ENCODE measurements at places on chromosomes 2 and 18.

DNA sequence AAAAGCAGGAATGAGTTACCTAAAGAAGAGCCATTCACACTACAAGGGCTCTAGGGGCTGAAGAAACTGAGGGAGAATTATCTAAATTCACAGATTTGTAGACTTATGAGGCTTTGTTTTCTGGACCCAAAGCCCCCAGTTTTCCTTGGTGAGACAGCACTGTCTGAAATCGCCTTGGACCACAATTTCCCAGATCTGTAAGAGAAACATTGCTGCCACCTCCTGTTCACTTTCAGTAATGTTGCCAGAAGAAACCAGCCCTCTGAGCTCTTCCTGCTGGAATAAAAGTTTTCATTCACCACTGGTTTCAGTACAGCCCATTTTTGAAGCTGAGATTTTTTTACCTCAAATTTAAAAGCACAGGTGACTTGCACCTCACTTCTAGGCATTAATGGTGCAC is 169.2 kb downstream of the CDH20 start:
- peak; percentile 2 for DNase-seq

- no peak for DNase-seq
Observed at GRCh38 chr2:42585779-42586178, 17.3 kb downstream of the MTA3 start.

- no peak for DNase-seq
Observed at GRCh38 chr2:23718931-23719700, 207.8 kb downstream of the ATAD2B start.

DNA sequence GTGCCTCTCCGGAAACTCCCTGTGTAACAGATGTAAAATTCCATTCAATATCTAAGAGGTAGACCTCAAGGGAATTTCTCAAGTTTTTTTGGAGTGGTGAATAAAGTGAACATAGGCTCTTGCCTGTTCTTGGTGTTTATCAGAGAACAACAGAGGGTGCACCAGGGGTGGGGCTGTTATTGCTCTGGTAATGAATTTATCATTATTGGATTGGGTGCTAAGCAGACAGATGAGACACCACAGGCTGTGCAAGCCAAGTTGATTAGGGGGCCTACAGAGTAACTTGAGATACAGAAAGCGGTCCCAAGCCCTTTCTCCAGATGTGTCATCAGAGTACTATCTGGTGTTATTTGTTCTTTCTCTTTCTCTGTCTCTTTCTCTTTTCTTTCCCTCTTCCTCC is 286.3 kb downstream of the OSR1 start:
- DNase-seq: no peak

GRCh38 chr18:29248805-29249204 is 1071.9 kb upstream of the CDH2 start:
- no peak for DNase-seq

DNA sequence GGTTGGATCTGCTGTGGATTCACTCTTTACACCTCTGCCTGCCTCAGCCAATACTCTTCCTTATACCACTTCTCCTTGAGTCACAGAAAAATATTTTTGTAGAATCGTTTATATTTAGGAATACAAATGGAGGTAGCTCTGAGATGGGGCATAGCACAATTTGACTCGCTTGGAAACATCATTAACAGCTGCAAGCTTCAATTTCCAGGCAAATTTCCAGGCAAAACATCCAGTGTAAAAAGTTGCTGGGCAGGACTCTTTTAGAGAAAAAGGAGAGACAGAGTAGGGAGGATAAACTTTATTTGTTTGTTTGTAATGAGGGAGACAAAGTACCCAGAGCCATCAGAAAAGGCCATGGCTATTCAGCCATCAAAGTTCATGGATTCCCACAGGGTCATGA is 74.4 kb upstream of the SOX11 start:
- no peak for DNase-seq

GRCh38 chr2:1736045-1736444 is 8.3 kb downstream of the PXDN start:
- no peak for DNase-seq

GRCh38 chr2:20231598-20232026 is 6.7 kb upstream of the SDC1 start:
- DNase-seq: no peak

- no peak for DNase-seq
Observed at GRCh38 chr2:189783451-189783926, 650 bp downstream of the ORMDL1 start.

DNA sequence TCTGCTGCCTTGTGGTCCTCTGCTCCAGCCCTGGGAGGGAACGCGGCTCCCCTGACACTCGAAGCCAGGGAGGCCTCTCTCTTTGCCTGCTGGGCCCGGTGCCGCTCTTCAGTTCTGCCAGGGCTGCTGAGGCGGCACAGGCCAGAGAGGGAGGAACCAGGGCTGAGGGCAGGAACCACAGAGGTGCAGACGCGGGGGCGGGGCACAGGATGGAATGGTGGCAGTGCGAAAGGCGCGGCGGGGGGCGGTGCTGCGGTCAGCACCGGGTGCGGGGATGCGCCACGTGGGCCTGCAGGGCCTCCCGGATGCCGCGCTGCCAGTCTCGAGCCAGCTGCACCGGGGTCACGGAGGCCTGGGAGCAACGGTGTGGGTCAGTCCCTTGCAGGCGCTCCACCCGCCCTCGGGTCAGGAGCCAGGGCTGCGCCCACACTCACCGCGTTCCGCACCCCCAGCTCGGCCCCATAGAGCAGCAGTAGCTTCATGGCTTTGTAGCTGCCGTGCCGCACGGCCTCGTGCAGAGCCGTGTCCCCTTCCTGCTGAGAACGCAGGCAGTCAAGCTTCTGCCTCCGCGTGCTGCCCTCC is 4.4 kb downstream of the ANKRD23 start:
- peak; percentile 25 for DNase-seq

GRCh38 chr2:8380566-8380965 is 301.3 kb upstream of the ID2 start:
- no peak for DNase-seq

DNA sequence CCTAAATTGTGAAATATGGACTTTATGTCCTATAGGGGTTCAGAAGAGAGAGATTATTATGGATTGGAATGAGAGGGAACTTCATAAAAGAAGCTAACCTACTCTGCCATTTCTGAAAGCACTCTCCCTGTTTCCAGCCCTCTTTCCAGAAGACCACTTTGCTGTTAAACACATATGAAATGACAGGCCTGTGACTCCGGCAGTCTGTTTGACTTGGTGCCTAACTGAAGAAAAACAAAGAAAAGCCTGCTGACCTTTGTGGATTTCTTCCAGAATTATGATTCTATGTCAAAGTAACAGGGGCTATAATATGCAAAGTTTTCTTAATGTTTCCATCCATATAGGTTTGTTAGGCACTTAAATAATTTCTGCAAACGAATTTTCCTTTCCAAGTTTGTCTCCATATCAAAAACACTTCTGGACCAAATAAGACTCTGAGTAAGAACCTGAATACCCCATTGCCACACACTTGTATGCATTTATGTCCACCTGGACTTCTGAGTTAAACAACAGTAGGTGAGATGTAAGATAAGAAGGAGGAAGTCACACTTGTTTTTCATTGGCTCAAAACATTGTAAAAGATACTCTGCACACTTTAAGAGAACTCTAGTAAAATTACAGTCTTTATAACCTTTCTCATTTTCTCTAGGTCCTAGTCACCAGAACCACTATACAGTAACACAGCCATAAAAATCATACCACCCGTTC is 111.7 kb downstream of the PIEZO2 start:
- DNase-seq: no peak

DNA sequence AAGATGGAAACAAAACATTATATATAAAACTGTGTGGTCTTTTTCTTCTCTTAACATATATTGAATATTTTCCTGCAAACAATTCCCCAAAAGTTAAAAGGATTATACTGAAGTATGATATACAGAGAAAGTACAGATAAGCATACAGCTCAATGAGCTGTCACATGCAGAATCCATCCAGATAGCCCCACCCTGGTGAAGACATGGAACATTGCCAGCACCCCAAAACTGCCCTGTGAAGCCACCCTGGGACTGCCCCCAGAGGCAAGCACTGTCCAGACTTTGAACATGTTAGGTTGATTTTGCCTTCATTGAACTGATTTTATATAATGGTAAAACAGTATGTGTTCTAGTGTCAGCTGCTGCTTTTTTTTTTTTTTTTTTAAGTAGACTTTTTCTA is 112.3 kb upstream of the IL1R2 start:
- DNase-seq: no peak

- DNase-seq: no peak
Observed at GRCh38 chr2:169965495-169965894, 138.2 kb downstream of the UBR3 start.

DNA sequence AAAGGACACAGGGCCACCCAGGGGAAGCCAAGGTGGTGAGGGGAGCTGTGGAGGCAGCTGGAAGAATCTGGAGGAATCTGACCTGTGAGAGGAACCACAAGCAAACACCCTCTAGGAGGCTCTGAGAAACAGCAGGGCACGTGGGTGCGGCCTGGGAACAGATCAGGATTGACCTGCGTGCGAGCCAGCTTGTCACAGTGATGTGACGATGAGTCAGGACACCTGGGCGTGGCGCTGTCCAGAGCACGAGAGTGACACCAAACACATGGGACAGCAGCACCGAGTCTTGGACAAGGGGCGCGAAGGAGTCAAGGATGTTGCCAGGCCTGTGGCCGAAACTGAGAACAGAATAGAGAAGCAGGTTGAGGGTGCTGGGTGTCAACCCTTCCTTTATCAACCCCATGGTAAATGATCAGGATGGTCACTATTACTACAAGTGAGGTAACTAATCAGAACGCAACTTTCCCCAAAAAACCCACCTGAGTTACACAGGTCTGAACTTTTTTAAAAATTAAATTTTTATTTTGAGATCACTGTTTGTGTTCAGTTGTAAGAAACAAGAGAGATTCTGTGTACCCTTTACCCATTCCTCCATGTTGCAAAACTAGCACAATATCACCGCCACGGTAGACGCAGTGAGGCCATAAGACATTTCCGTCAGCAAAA is 637 bp upstream of the SFT2D3 start:
- DNase-seq: peak; percentile 86

GRCh38 chr18:68181956-68182355 is 533.0 kb downstream of the TMX3 start:
- no peak for DNase-seq

DNA sequence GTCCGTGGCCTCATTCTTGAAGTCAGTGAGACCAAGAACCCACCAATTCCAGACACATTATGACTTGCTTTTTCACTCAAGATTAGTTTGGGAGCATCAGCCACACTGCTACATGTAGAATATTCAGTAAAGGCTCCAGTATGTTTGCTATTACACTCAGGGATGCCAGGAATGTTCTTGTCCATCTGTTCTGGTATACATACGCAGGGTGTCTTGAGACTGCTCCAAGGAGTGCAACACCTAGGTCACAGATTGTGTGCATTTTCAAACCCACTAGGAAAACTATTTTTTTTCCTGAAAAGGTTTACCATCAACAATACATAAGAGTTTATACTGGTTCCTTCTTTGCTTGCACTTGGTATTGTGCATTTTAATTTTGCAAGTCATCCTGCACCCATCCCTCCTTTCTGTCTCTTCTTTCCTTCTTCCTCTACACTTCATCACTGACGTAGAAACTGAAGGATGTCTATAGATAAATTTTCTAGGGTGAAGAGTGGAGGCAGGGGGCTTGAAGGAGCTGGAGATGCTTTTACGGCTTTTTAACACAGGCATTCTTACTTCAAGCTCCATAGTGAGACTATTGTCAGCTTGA is 35.3 kb upstream of the MAP2 start:
- DNase-seq: no peak

DNA sequence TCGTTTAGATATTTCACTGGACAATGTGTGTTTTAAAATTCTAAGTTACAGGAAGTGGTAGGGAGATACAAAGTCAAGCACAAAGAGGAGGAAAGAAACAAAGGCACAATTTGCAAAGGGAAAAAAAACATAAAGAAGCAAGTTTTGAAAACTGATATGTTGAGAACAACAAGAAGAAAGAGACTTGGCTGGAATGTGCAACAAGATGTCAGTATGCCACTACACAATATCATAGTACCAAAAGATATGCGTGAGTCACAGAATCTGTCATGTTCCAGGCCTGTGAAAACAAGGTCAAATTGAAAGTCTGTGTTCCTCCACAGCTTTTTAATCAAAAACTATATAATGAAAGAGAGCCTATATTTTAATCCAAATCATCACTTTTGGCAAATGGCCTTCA is 12.0 kb downstream of the EXOC6B start:
- no peak for DNase-seq

- no peak for DNase-seq
Observed at GRCh38 chr2:136436936-136437335, 319.0 kb upstream of the CXCR4 start.

GRCh38 chr18:48036226-48036625 is 105.8 kb upstream of the SMAD2 start:
- no peak for DNase-seq

- no peak for DNase-seq
Observed at GRCh38 chr2:175837046-175837445, 165.0 kb downstream of the LNPK start.

DNA sequence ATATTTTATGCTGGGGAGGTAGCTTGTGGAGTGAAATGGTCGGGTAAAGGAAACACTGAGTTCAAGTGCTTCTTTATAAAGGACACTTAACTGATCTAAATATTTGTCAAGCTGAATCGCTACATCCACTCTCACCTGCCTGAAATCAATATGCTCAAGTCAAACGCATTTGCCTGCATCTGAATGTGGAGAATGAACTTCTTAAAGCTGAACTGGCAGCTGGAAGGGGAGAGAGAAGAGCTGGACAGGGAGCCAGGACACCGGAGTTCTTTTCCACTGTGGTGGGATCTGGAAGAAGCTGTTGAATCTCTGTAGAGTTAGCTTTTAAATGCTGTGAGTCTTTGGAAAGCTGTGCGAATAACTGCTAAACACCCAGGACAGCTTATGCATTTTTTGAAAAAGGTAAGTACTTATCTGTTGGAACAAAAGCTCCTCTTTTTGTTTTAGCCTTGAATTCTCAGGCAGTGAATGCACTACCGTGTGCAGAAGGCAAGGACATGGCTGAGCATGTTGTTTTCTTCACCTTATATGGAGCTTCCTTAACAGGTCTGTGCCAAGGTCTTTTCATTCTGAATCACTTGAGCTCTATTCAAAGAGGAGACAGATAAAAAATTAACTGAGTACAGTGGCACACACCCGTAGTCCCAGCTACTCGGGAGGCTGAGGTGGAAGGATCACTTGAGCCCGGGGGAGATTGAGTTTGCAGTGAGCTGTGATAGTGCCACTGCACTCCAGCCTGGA is 74.2 kb upstream of the KLF7 start:
- DNase-seq: no peak

GRCh38 chr18:10663750-10664149 is 137.9 kb downstream of the NAPG start:
- DNase-seq: no peak

DNA sequence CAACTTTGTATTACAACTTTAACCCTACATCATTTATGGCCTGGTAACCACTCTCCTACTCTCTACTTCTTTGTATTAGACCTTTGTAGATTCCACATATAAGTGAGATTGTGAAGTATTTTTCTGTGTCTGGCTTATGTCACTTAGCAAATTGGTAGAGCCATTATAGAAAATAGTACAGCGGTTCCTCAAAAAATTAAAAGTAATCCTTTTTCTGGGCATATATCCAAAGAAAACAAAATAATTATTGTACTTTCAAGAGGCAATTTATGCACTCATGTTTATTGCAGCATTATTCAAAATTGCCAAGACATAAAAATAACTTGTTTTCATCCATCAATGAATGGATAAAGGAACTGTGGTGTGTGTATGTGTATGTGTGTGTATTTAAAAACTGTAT is 537.5 kb upstream of the FSIP2 start:
- no peak for DNase-seq

GRCh38 chr2:149648282-149649030 is 60.9 kb upstream of the MMADHC start:
- no peak for DNase-seq

GRCh38 chr2:150296770-150297546 is 190.5 kb downstream of the RND3 start:
- no peak for DNase-seq

GRCh38 chr2:149346272-149346671 is 15.9 kb downstream of the LYPD6 start:
- DNase-seq: no peak

Data from GM18507 (cell line).